Epithelial cell of proximal tubule (primary cell): ENCODE measurements at places on chromosomes 16 and 17. TPM values are rescaled to one million over a fixed set of nuclear protein-coding genes. Genes with fewer than 3 reads are reported as not detected.

TPSB2 gene
- total RNA-seq: not detected in 2 replicates

- DNase-seq: peak; percentile 9
These were observed 219.7 kb downstream of the IRF8 start for GRCh38 chr16:86118467-86119307.

CFAP52 gene
- not detected in 2 replicates for total RNA-seq

CD68 gene
- 10.7 and 16.7 TPM in 2 replicates for total RNA-seq

- DNase-seq: no peak
These were observed 3.5 kb upstream of the CAPNS2 start for GRCh38 chr16:55562936-55563335.

GRCh38 chr16:74052016-74052415 lies 244.6 kb upstream of the PSMD7 start:
- DNase-seq: no peak
